ENCODE measurements at places on chromosomes 4 and X.

- no peak for DNase-seq
These were observed 39.7 kb downstream of the IRS4 start for GRCh38 chrX:108696690-108697089.

DNA sequence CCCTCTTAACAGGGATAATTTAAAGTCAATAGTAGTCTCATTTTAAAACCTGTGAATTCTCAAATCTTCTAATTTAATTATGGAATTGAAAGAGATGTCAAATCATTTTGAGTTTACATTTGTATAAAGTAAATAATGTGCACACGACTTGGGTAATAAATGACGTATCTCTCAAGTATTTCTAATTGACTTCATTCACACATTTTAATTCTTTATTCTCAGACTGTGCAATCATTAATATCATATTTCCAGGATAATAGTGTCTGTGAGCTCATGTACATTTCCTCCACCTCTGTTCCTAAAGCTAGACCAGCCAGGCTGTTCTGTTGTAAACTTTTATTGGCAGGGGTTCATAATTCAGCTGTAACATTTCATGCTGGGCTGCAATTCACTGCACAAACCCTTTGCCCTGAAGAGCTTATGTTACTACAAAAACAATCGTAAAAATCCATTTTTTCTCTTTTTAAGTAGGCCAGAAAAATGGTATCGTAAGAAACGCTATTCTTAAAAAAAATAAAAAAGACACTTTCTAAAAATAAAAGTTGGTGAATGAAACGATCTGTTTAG lies 1103.1 kb upstream of the TENM3 start:
- no peak for DNase-seq

DNA sequence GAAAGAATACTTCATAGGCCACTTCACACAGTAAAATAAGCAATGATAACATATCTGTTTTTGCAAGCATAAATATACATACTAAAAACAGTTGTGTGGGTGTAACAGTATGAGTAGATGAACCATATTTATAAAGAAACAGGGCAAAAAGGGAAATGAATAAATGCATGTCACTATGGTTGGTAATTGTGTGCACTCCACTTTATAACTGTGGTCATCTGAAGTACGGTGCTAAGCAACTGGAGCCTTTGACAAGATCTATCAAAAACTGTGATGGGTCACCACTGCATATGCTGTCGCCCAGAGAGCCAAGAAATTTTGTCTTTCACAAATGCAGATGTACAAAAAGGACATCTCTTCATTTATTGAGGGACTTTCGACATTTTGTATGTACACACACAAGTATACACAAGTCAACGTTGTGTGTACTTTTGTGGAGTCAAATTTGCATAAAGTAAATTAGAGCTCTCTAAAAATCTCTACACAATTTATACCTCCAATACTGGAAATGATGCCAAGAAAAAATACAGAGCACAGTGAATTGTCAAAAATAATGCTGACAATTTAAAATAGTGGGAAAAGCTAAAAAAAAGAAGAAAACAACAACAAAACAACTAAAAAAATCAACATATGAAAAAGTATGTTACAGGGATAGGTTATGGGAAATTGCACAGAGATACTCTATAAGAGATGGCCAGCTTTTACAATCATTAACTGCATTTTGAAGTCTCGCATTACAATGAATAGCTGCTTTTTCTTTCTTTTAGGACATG lies 123.1 kb upstream of the ENPEP start:
- no peak for DNase-seq

- DNase-seq, result no peak
These were observed 5.4 kb downstream of the WDR1 start for GRCh38 chr4:10111067-10111801.

DNA sequence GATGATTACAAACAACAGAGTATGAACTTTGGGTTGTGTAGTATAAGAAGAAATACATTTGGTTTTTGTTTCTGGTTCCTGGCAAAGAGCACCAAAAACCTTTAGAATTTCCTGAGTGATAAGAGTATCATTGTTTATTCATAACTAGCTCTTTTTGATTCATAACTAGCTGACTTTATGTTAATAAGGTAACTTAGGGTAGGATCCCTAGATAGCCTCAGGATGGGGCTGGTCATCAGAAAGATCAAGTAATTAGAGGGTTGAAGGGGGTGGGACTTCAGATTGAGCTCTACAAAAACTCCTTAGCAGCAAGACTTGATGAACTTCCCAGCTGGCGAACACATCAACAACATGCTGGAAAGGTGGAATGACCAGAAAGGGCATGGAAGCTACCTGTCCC lies 166.5 kb downstream of the SCFD2 start:
- no peak for DNase-seq

DNA sequence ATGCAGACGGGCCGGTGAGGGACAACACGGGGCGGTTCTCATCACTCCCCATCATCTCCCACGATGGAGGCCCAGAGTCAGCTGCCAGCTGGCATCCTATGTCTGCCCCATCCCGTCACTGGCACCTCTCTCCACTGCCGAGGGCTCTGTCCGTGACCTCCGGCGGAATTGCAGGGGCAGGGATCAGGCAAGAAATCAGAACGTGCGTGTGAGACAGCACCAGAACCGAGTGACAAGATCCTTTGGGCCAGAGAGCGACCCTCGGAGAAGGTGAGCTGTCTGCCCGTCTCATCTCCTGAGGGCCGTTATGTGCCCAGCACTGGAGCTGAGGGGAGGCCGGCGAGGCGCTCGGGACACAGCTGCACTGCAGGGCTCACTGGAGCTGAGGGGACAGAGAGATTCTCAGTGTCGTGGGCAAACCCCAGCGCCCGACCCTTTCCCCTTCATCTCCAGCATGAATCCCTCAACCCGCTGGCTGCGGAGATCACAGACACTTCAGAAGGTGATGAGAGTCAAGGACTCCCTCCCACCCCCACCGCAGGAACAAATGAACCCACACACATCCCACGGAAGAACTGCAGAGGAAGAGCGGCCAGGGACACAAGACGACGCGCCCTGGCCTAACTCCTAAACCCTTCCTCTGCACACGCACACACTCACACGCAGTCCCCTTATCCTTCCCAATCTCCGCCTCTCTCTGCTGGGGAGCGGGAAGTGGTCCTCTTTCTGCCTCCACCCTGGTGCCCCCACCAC lies 128.7 kb downstream of the AFAP1 start:
- no peak for DNase-seq

DNA sequence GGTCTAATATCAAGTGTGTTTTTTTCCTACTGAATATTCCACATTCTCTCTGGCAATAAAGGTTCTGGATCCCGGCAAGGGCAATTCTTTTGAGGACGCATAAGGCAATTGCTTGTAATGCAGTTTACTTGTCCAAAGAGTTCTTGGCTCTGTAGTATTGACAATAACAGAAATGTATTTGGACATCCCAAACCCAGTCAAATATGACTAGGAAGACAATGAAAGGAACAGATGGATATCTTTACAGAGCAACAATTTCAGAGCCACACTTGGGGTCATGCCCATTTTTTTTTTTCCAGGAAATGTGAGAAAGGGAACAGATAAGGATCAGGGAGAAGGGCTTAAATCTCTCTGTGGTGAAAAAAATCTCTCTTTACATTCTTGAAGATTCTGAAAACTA lies 12.2 kb downstream of the GK2 start:
- no peak for DNase-seq

DNA sequence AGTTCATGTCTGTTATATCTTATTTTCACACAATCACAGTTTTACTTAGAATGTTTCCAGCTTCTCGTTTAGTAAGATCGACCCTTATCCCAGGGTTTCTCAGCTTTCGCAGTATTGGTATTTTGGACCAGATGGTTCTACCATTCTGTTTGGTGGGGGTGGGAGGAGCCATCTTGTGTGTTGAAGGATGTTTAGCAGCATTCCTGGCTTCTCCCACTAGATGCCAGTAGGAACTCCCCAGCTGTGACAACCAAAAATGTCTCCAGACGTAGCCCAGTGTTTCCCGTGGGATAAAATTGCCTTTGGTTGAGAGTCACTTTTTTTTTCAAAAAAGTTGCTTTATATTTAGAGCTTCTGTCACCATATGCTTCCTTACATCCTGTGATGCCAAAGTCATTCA lies 90.9 kb upstream of the TLR2 start:
- no peak for DNase-seq

DNA sequence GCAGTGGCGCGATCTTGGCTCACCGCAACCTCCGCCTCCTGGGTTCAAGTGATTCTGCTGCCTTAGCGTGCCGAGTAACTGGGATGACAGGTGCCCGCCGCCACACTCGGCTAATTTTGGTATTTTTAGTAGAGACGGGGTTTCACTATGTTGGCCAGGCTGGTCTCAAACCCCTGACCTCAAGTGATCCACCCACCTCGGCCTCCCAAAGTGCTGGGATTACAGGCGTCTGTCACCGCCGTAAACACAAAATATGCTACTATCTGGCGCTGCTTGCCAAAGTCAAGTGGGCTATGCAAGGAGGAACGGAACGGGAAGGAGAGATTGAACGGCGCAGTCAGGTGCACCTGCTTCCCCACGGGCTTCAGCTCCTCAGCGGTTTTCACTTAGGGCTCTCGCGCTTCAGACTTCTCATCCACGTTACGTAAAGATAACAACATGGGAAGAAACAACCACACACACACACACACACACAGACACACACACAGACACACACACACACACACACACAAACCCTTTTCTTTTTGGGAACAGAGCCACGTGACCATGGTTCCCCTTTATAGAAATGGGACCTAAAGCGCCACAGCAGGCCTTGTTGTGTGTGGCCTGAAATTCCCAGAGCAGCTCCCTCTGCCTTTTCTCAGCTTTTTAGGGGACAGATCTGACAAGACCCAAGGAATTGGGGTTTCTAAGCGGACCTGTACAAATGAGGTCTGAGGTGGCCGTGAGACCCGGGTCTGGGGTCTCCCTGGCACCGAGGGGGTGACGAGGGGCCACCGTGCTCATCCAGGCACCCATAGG lies 1.5 kb downstream of the P2RY8 start:
- DNase-seq, result no peak

Measured in T-cell (primary cell).